ENCODE measurements at places on chromosomes 11 and 22. TPM values are rescaled to one million over a fixed set of nuclear protein-coding genes. Genes with fewer than 3 reads are reported as not detected.
A peak's percentile ranks its signal among the peaks of the same experiment; 100 is the strongest.

GRCh38 chr11:19480540-19480939, 232.1 kb upstream of the NAV2 start:
- H3K4me1 ChIP-seq = no peaks in the 10 kb centered on the region
- no peak for DNase-seq
- no peaks in the 10 kb centered on the region for H3K36me3 ChIP-seq
- no peak overlapping the region for H3K27ac ChIP-seq
- no peaks in the 10 kb centered on the region for H3K27me3 ChIP-seq

GRCh38 chr22:46687048-46687444, 51.0 kb downstream of the CERK start:
- H3K4me3 ChIP-seq = no peak overlapping the region
- H3K27me3 ChIP-seq = no peaks in the 10 kb centered on the region
- H3K36me3 ChIP-seq = no peaks in the 10 kb centered on the region

DNA sequence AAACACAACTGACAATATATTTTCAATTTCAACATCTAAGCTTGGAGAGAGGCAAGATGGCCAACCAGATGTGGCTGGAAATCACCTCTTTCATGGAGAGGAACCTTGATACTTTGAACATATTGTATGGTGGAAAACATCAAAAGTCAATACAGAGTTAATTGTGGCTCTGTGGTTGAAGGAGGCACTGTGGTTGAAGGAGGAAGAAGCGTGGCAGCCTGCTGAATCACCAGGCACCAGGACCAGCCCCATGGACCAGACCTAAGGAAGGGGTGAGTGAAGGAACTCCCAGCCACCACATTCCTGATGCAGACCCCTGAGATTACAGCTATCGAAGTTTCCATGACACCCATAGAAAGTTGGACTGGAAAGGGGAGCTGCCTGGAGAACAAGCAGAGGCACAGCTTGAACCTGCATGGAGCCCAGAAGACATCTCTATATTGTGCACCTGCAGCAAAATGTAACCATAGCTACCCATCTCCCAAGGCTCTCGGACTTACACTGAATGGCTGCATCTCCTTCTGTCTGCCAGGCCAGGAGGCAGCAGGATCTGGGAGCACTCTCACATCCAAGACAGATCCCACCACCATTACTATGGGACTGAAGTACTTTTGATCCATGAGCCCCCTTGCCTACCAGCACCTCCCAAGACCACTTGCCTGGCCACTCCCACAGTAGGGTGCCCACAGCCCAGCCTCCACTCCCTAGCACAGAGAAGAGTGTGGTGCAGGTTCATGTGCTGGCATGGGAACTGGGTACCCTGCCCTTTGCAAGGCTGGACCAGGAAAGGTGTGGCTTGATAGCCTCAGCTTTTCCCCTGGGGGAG, 79.8 kb upstream of the SC5D start:
- H3K27me3 ChIP-seq = no peaks in the 10 kb centered on the region
- H3K27ac ChIP-seq = no peak overlapping the region
- H3K36me3 ChIP-seq = no peaks in the 10 kb centered on the region
- H3K4me3 ChIP-seq = no peak overlapping the region
- no peaks in the 10 kb centered on the region for H3K4me1 ChIP-seq

- no peaks in the 10 kb centered on the region for H3K4me1 ChIP-seq
- H3K27me3 ChIP-seq = no peaks in the 10 kb centered on the region
- no peak for DNase-seq
- H3K27ac ChIP-seq = no peak overlapping the region
- no peaks in the 10 kb centered on the region for H3K36me3 ChIP-seq
- H3K4me3 ChIP-seq = no peak overlapping the region
These were observed 827.4 kb downstream of the OPCML start for GRCh38 chr11:132704781-132705375.

DNA sequence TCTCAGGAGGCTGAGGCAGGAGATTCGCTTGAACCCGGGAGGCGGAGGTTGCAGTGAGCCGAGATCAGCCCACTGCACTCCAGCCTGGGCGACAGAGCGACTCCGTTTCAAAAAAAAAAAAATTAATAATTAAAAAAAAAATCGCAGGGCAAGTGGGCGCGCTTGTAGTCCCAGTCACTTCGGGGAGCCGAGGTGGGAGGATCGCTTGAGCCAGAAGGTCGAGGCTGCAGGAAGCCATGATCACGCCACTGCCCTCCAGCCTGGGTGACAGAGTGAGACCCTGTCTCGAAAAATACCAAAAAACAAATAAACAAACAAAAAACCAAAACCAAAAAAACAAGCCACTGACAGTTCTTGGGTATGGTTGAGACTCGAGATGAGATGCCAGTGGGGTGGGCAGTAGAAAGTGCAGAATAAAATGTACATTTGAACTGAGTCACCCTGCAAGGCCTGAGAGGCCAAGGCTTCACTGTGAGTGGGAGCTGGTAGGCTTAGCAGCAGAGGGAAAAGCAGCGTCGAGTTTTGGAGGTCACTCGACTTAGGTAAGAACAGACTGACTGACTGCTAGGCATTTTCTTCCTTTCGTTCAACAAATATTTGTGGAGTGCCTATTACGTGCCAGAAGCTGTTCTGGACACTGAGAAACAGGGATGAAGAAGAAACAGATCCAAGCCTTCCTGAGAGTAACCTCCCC, 635 bp upstream of the LDHA start:
- DNase-seq = no peak
- peak overlapping the region; percentile 91 for H3K4me3 ChIP-seq
- H3K27ac ChIP-seq = peak overlapping the region; percentile 96
- H3K36me3 ChIP-seq = peaks cover 6% of the 10 kb centered on the region

DNA sequence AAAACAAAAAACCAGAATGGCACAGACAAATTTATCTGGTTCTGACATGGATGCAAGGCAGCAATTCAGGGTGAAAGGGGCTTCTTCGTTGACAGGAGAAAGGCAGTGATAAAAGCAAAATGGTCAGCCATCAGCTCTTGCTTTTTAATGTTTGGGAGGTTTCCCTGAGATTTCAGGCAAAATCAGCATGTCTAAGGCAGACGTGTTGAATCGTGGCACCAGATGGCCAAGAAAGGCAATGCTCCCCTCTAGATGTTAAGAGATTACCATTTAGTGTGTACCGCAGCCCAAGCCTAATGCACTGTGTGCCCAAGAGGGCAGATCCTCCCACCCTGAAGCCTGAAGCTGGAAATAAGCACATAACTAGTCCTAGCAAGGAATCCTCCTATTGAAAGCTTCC, 88.8 kb upstream of the GALNT18 start:
- H3K4me3 ChIP-seq = no peak overlapping the region
- no peaks in the 10 kb centered on the region for H3K4me1 ChIP-seq
- DNase-seq = no peak
- no peaks in the 10 kb centered on the region for H3K27me3 ChIP-seq
- no peak overlapping the region for H3K27ac ChIP-seq

DNA sequence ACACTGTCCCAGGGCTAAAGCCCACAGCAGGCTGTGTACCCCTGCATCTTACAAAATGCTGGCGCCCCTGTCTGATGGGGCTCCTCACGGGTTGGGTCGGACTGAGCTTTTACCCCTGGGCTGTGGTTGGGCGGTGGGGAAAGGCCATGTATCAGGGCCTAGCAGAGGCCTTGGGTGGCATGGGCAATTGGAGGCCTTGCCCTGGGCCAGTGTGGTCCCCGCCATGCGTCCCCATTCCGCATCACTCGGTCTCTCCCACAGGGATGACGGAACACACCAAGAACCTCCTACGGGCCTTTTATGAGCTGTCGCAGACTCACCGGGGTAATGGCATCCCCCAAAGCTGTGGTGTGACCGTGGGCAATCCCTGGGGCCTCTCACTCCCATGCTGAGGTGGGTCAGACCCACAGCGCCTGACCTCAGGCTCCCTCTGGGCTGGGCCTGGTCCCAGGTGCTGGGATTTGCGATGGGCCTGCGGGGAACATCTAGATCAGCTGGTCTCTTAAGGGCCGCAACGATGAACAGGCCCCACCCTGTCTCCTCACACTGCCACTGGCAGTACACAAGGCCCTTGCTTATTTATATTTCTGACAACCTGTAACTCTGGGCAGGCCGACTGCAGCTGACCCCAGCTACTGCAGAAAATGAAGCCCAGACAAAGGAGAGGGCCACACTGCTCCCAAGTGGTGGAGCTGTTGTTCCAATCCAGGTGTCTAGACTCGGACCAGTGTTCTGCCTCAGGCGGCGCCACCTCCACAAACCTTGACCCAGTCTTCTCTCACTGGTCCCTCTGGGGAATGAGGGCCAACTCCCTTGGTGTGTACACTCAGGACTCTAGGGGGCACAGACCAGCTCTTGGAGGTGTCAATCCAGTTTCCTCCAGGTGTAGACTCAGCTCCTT, 12.3 kb downstream of the SLC16A8 start:
- no peak for DNase-seq
- H3K4me3 ChIP-seq = no peak overlapping the region
- no peak overlapping the region for H3K27ac ChIP-seq
- H3K4me1 ChIP-seq = peaks cover 32% of the 10 kb centered on the region

- H3K27me3 ChIP-seq = no peaks in the 10 kb centered on the region
- DNase-seq = no peak
- peaks cover 38% of the 10 kb centered on the region for H3K36me3 ChIP-seq
- H3K4me3 ChIP-seq = no peak overlapping the region
- no peak overlapping the region for H3K27ac ChIP-seq
These were observed 31.7 kb upstream of the GCAT start for GRCh38 chr22:37775785-37776638.

DNA sequence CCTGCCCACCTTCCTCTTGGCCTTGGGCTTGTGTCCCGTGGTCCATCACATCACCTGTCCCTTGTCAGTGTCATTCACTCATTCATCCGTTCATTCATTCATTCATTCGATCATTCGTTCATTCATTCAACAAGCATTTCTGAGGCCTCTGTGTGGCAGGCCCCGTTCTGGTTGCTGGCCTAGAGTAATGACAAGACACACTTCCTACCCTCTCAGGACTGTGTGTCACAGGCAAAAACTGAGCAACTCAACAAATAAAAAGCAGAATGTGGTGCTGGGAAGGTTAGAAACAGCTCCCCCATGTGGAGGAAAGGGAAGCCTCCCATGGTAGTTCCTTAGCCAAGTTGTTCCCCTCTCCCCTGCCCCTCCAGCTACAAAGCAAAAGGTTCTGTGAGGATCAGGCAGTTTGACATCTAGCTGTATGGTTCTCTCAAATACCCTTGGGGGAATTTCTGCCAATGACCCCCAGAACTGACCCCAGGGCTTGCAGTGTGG, 1.6 kb upstream of the OMP start:
- no peaks in the 10 kb centered on the region for H3K4me1 ChIP-seq
- DNase-seq = no peak
- H3K36me3 ChIP-seq = no peaks in the 10 kb centered on the region
- H3K27me3 ChIP-seq = no peaks in the 10 kb centered on the region

DNA sequence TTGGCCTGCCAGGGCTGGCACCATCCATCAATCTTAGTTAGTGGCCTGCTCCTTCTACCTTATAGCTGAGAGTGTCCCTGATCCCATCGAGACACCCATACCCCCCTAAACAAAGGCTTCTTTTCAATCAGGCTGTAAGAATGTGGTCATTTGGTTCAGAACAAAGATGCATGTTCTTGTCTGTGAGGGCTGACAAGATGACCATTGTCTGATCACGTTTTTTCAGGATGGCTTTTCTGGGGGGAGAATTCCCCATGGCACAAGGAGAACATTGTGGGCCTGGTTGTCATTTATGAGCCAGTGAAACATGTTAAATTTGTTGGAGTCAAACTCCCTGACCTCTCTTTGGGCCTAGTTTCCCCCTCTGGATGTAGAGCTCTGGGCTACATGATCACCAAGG, 160.4 kb downstream of the INSC start:
- no peaks in the 10 kb centered on the region for H3K36me3 ChIP-seq
- no peak overlapping the region for H3K4me3 ChIP-seq
- no peaks in the 10 kb centered on the region for H3K27me3 ChIP-seq
- H3K27ac ChIP-seq = no peak overlapping the region
- no peaks in the 10 kb centered on the region for H3K4me1 ChIP-seq

GRCh38 chr11:62103986-62104385, 19.8 kb upstream of the INCENP start:
- peaks cover 13% of the 10 kb centered on the region for H3K4me1 ChIP-seq
- no peak overlapping the region for H3K4me3 ChIP-seq
- DNase-seq = no peak
- no peaks in the 10 kb centered on the region for H3K36me3 ChIP-seq
- H3K27ac ChIP-seq = peak overlapping the region; percentile 86

DNA sequence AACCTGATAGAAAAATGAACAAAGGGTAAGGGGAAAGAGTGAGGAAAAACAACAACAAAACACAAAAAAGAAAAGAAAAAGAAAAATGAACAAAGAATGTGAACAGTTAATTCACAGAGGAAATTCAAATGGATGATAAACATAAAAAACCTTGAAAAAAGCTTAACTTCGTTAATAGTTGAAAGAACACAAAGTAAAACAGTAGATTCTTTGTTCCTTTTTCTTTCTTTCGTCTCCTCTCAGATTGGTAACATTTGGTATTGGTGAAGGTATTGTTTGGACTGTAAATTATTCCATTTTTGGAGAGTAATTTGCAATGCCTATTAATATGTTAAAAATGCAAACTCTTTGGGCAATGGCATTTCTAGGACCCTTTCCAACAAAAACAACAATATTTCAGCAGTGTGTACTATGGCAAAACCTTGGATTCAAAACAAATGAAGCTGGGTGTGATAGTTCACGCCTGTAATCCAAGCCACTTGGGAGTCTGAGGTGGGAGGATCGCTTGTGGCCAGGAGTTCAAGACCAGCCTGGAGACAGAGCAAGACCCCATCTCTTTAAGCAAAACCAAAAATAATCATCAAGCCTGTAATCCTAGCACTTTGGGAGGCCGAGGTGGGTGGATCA, 3.3 kb upstream of the BACE1 start:
- no peak overlapping the region for H3K27ac ChIP-seq
- no peak overlapping the region for H3K4me3 ChIP-seq
- no peaks in the 10 kb centered on the region for H3K27me3 ChIP-seq
- DNase-seq = no peak
- H3K4me1 ChIP-seq = peaks cover 20% of the 10 kb centered on the region

DNA sequence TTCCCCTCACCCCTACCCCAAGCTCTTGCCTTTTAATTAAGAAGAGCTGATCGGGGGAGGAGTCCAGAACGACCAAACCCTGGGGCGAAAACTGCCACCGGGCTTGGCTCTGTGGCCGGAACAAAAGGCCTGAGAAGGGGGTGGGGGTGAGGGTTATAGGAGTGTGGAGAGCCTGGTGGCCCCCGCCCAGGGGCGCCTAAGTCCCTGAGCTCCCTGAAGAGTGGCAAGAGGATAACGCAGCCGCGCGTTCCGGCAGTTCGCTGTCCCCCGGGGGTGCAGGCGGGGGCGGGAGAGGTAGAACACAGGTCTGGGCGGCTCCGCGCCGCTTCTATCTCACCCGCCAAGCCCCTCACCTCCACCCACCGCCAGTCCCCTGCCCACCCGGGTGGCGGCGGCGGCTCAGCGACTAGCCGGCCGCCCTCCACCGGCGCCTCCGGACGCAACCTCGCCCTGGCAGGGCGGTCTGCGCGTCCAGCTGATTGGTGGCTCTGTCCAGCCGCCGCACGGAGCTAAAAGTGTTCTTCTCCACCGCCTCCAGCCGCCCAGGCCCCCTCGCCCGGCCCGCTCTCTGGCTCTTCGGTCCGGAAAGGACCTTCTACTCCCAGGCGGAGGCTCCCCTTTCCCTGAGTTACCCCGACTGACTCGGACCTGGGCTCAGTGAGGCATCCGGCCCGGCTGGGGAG, 18.7 kb upstream of the BDNF start:
- H3K27me3 ChIP-seq = peaks cover 95% of the 10 kb centered on the region
- peak overlapping the region; percentile 42 for H3K4me3 ChIP-seq
- H3K4me1 ChIP-seq = no peaks in the 10 kb centered on the region
- H3K27ac ChIP-seq = no peak overlapping the region
- no peaks in the 10 kb centered on the region for H3K36me3 ChIP-seq

GRCh38 chr11:83088965-83089364, 17.3 kb upstream of the RAB30 start:
- H3K4me1 ChIP-seq = peaks cover 9% of the 10 kb centered on the region
- no peaks in the 10 kb centered on the region for H3K27me3 ChIP-seq
- H3K4me3 ChIP-seq = no peak overlapping the region

TTC38 gene
- total RNA-seq = 25.6 TPM

RGL4 gene
- total RNA-seq = not detected

TSPAN32 gene
- total RNA-seq = 26.9 TPM

MYO18B gene
- total RNA-seq = 265 TPM

TMPRSS5 gene
- total RNA-seq = 0.39 TPM

C11orf65 gene
- 1.2 TPM for total RNA-seq

RNASEH2C gene
- total RNA-seq = 43.3 TPM

All from heart right ventricle (tissue), 16 donors.